ENCODE measurements at places on chromosomes 6 and 20. TPM values are rescaled to one million over a fixed set of nuclear protein-coding genes. Genes with fewer than 3 reads are reported as not detected.

RNF182 gene
- 3.6 TPM for total RNA-seq

TP53INP2 gene
- 9.1 TPM for total RNA-seq

DNA sequence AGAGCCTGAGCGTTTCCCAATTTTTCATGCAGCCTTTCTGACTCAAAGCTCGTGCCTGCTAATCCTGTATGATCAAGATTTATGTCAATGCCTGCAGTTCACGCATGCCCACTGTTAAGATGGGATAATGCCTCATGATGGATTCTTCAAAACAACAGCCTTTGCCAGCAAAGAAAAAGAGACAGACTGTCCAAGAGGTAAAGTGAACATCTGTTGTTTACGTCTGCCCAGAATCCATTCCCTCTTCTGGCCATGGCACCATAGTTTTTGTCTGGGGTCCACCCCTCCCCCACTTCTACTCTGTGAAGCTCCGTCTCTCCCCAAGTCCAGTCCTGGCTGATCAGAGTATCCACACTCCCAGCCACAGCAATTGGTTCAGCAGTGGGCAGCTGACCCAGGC lies 91.9 kb upstream of the EYA2 start:
- DNase-seq = no peak

GRCh38 chr6:40444811-40445210 lies 142.4 kb downstream of the LRFN2 start:
- DNase-seq = no peak

FAM184A gene
- 8.7 TPM for total RNA-seq

GGT7 gene
- 10.4 TPM for total RNA-seq
